ENCODE measurements at places on chromosomes 7 and 10.
A peak's percentile ranks its signal among the peaks of the same experiment; 100 is the strongest.

DNA sequence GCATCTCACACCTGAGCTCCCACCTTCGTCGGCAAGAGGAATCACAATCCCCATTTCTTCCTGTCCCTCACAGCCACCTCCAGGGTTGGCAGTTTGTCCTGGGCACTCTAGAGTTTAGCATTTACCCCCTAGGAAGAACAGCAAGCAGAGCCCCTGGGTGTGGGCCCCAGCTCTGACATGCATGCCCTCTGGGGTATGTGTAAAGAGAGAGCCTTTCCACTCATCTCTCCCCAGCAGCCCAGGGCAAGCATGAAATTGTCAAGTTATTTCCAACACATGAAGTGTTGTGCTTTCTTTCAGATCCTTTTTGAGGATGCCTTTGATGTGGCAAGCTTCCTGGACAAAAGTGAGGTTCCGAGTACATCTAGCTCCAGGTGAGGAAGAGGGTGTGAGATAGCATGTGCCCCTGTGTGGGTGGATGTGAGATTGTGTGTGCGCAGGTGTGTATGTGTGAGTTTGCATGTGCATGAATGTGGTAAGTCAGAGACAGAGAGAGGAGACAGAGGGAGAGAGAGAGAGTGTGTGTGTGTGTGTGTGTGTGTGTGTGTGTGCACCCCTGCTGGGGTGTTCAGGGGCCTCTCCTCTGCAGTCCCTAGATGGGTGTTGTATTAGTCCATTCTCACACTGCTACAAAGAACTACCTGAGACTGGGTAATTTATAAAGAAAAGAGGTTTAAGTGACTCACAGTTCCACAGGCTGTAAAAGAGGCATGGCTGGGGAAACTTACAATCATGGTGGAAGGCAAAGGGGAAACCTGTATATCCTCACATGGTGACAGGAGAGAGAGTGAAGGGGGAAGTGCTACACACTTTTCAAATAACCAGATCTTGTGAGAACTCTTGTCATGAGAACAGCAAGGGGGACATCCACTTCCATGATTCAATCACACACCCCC is 18.1 kb downstream of the STRA8 start:
- no peak for DNase-seq

DNA sequence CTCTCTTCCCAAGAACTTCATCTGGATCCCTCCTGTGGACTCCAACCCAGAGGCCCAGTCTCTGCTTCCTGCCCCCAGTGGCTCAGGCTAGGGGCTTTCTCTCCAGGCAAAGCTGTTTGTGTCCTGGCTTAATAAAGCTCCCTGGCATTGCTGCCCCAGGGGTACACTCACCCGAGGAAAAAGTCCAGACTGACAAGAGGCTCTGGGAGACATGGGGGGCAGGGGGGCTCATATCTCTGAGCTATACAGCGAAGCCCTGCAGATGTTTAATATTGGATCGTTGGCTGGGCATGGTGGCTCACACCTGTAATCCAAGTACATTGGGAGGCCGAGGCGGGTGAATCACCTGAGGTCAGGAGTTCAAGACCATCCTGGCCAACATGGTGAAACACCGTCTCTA is 10.7 kb upstream of the COMTD1 start:
- DNase-seq: no peak

DNA sequence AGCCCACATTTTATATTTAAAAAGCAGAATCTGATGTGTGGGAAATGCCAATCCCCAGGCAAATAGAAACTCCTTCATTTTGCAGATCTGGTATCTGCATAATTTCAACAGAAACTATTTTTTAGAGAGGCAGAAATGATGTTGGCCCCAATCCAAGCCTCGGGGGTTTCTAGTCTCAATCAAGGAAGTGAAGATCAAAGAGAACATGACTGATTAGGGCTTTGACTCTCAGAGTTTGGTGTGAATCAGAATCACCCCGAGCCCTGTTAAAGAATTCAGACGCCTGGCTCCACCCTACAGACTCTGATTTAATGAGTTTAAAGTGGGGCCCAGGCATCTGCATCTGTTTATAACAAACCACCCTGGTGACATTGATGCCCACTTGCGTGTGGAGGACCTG is 36.7 kb upstream of the UBE2H start:
- peak; percentile 17 for DNase-seq

GRCh38 chr10:17445400-17445998 is 8.9 kb downstream of the ST8SIA6 start:
- no peak for DNase-seq

- DNase-seq: no peak
Measured at GRCh38 chr7:135390829-135391228, 119.1 kb downstream of the CNOT4 start.

DNA sequence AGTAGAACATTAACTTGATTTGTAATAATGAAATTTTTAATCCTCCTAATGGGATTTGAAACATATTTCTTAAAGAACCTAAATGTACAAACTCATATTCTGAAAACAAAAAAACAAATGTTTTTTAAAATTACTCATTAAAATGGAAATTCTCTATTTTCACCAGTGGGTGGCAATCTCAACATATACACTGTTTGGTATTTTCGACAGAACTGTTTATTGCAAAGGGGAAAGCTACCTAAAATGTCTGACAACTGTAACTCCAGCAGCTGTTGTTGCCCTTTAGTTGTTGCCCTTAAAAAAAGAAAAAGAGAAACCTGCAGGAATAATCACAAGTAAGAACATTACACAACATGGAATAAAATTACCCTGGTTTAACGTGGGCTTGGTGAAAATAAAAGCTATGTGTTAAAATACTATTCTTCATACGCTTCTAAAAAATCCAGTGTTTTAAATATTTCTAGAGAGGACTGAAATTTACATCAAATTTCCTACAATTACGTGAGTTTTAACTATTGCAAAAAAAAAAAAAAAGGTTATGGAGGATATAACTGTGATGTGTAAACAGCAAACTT is 54.5 kb downstream of the COL1A2 start:
- DNase-seq: no peak

DNA sequence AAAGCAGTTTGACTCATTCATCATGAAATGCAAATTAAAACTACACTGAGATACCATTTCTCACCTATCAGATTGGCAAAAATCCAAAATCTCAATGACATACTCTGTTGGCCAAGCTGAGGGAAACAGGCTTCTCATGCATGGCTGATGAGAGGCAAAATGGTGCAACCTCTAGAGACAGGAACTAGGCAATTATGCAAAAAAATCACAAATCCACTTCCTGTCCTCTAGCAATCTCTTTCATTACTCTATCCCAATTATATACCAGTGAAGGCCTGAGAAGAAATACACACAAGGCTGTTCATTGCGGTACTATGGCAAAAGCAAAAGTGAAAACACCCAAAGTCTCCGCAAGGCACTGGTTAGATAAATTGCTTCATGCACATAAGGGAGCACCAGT is 25.9 kb upstream of the PTPRN2 start:
- DNase-seq: no peak

- DNase-seq: no peak
Measured at GRCh38 chr7:149097088-149097487, 6.6 kb upstream of the ZNF786 start.
